ENCODE measurements at places on chromosomes 5 and 9.

- DNase-seq = no peak
Observed at GRCh38 chr5:77569409-77569808, 69.1 kb downstream of the OTP start.

GRCh38 chr5:53333160-53333559 is 147.3 kb upstream of the FST start:
- no peak for DNase-seq

- DNase-seq = no peak
Observed at GRCh38 chr9:99559776-99560175, 261.9 kb upstream of the NR4A3 start.

DNA sequence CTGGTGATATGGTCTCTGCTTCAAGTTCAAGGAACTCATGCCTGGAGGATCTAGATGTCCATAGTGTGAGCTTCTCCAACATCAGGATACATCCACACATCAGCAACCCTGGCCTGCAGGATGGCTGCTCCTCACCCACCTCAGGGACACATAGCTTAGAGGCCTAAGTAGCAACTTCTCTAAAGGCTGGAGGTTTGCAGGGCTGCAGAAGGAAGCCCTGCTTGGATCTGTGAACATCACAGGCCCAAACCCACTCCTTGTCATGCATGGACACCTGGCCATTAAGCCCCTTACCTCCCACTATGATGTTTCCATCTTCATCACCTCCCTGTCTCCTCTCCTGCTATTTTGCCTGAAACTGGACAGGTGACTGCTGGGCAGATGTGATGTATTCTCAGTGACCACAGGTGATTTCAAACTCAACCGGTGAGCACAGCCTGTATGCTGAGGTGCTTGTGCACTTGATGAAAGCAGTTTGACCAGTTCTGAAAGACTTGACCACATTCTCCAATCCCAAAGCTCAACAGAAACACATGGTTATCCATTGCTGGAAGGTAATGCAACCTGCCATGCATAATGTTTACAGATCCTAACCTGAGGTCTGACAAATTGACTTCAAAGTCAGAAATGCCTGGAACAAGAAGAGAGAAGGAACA is 205.2 kb downstream of the FSTL4 start:
- no peak for DNase-seq

DNA sequence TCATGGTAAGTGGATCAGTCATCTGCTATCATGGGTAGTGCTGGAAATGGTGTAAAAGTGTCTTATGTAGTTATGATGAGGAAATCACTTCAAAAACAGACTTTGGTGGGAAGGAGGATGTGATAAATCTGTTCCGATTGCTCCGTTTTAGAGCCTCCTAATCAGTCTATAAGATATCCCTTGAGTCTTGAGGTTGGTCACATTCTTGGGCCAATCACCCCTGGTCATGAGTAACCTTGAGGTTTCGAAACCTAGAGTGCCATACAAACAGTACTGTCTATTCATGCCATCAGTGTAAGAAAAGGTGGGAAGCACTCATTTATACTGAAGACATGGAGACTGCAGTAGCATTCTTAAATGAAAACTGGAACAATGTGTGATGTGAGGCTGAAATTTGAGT is 45.8 kb downstream of the LRRTM2 start:
- DNase-seq = no peak

DNA sequence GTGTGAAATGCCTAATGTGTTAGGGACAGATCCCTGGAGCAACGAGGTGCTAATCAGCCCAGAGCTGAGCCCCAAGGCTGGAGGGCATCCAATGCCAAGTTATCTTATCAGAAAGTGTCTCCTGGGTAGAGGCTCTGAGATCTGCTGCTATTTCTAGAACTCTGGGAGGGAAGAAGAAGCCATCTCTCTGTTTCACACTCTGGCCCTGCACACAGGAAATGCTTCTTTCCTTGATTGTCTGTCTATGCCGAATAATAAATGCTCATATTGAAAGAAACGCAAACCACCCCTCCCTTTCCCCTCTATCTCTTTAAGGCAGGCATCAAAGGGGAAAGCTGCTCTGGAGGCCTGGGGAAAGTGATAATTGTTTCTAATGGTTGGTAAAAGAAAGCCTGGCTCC is 166.7 kb downstream of the PAPPA start:
- no peak for DNase-seq

- no peak for DNase-seq
Observed at GRCh38 chr5:170235876-170236864, 3.4 kb downstream of the C5orf58 start.

GRCh38 chr9:125241863-125242739 is 958 bp upstream of the HSPA5 start:
- no peak for DNase-seq

GRCh38 chr5:139649082-139649991 is 1.2 kb downstream of the CXXC5 start:
- no peak for DNase-seq

- DNase-seq = no peak
Observed at GRCh38 chr5:113087976-113088514, 111.4 kb downstream of the DCP2 start.

DNA sequence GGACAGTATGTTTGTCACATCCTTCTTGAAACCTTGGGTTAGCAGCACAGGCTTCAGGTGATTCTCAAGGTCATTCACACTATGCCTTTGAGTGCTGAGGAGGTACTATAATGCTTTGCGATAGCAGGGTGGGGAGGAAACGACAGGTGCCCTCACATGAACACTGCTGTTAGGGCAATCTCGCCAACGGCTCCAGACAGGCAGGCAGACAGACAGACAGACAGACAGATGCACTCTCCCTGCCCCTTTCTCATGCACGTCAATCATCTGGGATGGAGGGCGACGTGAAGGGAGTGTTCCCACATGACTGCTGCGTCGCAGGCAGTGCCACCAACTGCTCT is 82.9 kb downstream of the RAPGEF1 start:
- no peak for DNase-seq

DNA sequence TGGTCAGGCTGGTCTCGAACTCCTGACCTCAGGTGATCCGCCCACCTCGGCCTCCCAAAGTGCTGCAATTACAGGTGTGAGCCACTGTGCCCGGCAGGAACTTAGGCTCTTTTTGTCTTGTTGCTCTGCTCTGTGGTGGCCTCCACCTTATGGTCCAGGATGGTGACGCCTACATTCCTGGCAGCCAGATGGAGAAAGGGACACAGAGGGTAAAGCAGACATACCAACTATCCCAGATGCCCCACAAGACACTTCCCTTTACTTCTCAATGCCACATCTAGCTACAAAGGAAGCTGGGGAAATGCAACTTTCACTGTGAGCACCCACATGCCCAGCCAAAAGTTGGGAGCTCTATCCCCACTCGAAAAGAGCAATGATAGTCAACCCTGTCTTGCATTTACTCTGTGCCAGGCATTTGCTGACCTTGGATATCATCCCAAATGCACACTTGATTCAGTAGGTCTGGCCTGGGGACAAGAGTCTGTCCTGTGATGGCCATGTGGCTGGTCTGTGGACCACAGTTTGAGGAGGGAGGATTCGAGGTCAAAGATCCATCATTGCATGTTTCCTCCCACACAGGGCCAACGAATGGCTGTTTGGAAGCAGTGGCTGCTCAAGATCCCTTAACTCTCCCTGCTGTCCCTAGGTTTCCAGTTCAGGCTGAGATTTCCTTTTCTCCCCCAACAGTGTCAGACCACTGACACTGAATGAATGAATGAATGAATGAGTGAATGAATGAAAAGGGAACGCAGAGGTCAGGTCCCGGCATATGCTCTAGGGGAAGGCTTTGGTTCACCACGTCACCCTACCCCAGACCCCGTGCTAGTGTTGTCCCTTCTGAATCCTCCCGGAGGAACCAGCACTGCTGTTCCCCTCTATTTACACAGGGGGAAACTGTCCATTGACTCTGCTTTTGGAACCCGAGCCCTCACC is 1.4 kb upstream of the ERGIC1 start:
- DNase-seq = no peak

GRCh38 chr9:136075881-136076678 is 19.0 kb downstream of the NACC2 start:
- DNase-seq = no peak

DNA sequence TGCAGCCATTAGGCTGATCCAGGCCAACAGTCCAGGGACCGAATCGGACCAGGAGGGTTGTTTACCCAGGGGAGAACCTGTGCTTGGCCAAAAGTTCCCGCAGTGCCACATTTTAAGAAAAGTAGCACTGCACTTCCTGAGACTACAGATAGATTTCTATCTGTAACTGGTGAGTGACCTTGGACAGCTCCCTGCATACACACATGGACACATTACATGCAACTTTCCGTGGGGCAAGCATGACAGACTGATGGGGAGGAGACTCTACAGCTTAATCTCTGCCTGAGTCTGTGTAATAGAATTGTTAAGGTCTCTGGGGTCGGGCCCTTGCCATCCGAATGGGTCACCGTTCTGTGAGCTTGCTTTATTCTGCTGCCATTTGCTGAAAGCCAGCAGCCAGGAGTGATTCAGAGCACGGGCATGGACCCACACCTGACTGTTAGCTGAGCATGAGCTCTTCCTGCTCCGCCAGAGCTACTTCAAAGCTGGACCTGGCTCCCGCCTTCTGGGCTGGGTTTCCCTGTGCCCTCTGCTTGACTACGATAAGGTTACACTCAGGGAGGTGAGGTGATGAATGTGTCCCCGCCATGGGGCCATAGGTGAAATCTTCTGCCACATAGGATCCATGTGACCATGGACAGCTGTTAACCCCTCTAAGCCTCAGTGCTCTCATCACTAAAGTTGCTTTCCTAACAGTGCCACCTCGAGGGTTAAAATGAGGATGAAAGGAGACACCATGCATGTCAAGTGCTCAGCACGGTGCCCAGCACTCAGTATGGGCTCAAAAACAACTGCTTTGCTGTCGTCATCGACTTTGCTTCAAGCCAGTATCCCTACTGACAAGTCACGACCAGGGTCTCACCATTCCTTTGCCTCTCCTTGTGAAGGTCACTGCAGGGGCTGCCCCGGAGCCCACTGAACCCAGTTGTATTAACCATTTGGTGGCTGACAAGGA is 200.0 kb downstream of the MELK start:
- DNase-seq = peak; percentile 20

DNA sequence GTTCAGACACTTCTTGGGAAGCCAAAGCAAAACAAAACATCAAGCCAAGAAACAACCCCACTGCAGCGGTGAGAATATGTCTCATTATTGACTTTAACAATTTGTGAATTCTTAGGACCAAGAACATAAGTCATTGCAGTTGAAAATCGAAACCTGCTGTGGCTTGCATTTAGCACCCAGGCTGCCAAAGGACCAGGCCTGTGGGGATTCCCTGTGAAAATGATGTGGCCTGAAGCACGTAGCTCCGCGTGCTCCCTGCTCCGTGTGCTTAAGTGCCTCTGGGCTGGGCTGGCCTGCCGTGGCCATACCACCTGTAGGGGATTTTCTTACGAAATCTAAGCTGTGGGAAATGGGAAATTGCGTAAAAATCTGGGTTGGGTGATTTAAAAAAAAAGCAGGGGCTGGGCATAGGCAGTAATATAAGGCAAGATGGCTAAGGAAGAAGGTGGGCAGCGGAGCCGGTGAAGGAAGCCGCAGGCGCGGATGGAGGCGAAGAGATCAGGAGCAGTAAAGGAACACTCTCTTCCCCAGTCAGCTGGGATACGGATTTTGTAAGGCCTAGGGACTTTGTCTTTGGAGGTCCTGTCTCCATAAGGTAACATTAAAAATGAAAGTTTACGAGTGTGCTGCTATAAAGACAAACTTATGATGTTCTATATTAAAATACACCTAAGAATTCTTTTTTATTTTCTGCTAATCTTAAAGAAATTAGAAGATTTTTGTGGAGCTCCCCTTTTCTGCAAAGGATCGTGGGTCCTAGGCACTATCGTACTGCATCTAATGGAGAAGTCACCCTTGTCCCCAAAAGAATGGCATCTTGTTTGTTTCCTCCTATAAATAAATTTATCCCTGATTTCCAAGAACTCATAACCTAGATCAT is 189.6 kb upstream of the SEMA6A start:
- DNase-seq = peak; percentile 7

GRCh38 chr9:121750715-121751623 is 99.5 kb downstream of the DAB2IP start:
- DNase-seq = no peak

- peak; percentile 70 for DNase-seq
Observed at GRCh38 chr9:22142671-22143070, 133.6 kb upstream of the CDKN2B start.

DNA sequence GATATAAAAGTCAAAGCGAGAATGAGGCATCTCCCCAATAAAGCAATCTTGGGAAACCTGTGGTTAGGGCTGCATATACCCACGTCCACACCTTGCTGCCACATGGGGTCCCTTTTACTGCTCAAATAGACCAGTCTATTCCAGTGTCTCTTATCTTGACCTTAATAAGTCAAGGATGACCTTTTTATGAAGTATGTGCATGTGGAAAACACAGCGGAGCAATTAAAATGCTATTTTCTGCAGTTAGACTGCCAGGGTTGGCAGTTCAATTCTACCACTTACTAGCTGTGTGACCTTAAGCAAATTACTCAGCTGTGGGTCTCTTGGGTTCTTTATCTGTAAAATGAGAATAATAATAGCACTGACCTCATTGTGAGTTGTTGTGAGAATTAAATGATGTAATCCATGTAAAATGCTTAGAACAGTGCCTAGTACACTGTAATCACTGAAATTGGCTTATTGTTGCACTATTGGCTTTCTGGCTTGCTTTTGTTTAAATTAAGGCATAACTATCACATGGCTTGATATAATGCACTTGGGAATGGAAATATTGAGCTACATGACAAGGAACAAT is 67.8 kb upstream of the HSPB3 start:
- peak; percentile 40 for DNase-seq

Measured in brain microvascular endothelial cell (primary cell).